ENCODE measurements at places on chromosomes 1 and 21.

DNA sequence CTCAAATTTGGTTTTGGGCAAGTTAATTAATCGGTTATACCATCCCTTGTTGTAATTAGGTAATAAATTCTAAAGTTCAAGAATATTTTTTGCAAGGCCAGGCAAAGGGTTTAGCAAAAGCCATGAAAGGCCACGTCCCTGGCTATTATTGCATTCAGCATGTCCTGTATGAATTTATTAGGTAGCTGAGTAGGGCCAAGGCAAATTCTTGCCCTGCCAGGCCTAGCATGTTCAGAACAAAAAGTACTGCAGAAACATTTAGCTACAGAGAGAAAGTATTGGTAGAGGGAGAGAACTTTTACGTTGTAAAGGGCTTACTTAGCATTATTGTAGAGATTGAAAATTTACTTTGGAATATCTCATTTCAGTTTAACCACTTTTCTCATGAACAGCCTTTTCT lies 94.4 kb downstream of the PATJ start:
- DNase-seq: no peak

- peak; percentile 57 for DNase-seq
Measured at GRCh38 chr1:245682638-245683628, 528.1 kb downstream of the KIF26B start.

- DNase-seq: no peak
Measured at GRCh38 chr1:39016604-39017171, 9.5 kb upstream of the NDUFS5 start.

- DNase-seq: no peak
Measured at GRCh38 chr1:232430467-232430866, 199.5 kb downstream of the SIPA1L2 start.

DNA sequence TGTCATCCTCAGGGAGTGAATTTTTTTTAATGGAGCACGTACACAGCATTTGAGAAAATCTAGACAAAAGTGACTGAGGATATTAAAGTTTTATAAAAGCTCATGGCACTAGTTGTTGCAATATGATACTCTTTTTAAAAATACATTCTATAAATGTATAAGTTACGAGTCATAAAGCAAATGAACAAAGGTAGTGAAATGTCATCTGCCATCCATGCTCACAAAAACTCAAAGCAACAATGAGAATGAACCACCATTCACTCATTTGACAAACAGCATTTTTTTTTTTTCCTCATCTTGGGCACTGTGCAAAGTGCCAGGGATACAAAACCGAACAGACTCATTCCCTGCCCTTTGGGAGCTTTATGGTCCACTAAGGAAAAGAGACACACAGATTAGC lies 38.7 kb downstream of the GPR137B start:
- DNase-seq: no peak

GRCh38 chr21:42153046-42153686 lies 65.8 kb upstream of the ABCG1 start:
- DNase-seq: no peak

- DNase-seq: no peak
Measured at GRCh38 chr1:9291914-9292360, 757 bp upstream of the SPSB1 start.

GRCh38 chr21:20999659-21000058 lies 1.4 kb downstream of the NCAM2 start:
- peak; percentile 58 for DNase-seq

- DNase-seq: no peak
Measured at GRCh38 chr1:175612286-175612685, 131.1 kb downstream of the TNR start.

- DNase-seq: peak; percentile 38
Measured at GRCh38 chr1:107547363-107548155, 406.7 kb downstream of the NTNG1 start.

DNA sequence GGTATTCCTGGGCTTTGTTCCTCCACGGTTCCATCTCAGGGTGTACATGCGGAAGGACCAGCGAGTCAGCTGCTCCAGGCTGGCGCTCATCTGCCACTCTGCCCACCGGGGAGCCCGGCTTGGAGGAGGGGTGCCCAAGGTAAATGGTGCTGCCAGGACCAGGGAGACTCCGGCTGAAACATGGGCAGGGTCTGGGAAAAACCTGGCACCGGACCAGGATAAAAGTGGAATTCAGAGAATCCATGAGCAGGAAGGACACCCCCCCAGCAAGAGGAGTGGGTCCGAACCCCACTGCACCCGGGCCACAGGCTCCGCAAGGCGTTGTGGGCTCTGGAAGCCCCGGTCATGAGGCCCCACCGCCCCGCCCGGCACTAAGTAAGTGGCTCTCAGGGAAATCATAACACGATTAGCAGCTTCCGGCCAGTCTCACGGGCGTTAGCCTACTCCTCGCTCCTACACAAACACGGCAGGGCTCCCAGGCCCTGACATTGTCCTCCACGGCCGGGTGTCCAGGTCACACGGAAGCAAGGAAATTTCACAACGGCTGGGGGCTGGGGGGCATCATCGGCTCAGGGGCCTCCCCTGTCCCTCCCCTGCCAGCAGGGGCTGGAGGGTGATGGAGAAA lies 21.1 kb downstream of the MEGF6 start:
- no peak for DNase-seq

DNA sequence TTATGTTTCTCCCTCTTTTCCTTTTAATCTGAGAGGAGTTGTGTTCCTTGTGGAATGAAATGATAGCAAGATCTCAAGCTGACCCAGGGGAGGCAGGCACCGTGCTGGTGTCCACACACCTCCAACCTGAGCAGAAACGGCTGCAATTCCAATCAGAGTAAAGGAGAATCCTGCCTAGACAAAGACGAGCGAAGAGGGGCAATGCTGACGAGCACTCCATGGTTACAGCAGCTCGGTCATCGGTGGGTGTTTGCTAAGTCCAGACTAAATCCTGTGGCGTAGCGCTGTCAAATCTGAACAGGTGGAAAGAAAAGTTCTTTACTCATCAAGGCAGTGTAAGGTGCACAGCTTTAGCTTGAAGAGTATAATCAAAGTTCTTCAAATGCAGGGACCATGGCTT lies 74.8 kb downstream of the PLD5 start:
- no peak for DNase-seq

GRCh38 chr21:41975391-41976272 lies 21.8 kb upstream of the C2CD2 start:
- DNase-seq: no peak

- no peak for DNase-seq
Measured at GRCh38 chr1:246032031-246032551, 475.0 kb downstream of the SMYD3 start.

- peak; percentile 46 for DNase-seq
Measured at GRCh38 chr1:42439940-42440339, 15.9 kb downstream of the ZMYND12 start.

DNA sequence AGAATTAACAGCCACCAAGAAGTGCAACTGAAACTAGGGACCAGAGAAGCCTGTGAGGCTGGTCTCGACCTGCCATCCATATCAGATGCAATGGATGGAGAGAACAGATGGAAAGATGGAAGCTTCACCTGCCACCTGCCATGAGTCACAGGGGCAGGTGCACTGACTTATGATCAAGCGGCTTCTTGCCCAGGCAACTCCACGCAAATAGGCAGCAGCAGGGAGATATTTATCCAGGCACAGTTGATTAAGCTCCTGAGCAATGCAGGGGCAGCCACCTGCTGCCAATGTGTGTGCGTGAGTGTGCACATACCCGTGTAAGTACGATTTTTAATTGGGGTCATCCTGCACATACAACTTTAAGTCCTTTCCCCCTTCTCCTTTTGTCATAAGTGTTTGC lies 174.2 kb downstream of the PTPRU start:
- no peak for DNase-seq

- peak; percentile 73 for DNase-seq
Measured at GRCh38 chr21:43716376-43717165, 2.4 kb upstream of the PDXK start.

DNA sequence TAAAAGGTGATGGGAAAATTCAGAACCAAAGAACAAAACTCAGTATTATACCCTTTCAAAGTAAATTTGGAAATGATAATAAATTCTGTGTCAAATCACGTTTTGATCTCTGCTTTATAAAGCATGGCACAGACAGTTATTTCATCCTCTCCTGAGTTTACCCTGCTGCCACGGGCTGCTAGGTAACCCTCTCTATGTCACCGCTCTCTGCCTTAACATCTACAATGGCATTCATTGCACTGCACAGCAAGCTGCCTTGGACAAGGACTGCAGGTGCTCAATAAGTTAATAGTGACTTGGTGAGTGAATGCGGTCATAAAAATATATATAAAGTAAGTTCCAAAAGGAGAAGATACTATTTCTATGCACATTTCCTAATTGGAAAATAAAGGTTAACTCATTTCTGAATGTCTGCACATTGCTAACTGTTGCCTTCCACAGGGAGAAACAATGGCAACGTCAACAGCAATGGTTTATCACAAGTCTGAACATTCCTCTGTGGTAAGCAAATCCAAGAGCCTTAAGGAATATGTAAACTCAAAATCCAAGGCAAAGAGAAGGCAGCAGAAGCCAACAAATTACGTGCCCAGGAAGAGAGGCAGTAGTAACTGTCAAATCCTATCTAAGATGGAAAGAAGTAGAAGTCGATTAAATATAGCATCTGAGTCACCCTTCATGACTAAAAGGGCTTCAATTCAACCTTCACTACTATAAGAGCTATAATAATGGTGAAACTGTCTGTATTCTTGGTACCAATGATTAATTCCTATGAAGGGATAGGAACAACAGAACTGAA lies 19.4 kb downstream of the FYB2 start:
- no peak for DNase-seq

DNA sequence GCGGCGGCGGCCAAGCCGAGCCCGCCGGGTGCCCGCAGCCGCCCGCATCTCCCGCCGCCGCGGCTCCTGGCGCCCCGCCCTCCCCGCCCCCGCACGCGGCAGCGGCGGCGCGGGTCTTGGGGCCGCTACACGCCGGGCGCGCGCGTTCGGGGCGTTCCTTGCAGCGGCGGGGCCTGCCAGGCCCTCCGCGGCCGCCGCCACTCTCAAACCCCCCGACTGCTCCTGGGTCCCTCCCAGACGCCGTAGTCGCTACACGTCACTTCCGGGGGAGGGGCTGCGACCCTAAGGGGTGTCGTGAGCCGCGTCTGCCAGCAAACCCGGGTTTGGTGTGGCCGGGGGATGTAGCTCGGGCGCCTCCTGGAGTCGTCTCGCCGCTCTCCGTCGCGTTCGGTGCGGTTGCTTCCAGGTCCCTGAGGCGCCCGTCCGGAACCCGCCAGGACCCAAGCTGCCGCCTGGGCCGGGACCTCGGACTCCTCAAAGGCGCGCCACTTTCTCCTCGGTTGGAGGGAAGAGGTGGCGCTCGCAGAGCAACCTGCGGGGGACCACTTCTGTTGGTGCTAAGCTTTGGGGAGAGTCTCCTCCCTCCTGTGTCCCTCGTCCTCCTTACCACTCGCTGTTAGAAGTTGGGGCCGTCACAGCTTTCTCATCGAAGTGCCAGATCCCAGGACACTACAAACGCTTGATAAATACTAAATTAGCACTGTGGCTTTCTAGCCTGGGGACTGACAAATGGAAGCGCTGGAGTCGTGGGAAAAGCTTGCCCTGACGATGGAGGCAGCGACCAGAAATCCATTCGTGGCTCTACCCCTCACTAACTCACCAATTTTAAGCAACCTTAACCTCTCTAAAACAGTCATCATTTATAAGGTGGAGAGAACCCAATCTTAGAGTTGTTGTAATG lies at the start of gene ELK4:
Gene ELK4 (minus strand): TSS at position 244 of the 901 bp plus-strand sequence. CDS start 8,129 bp downstream, outside the sequence.
- peak; percentile 98 for DNase-seq

- no peak for DNase-seq
Measured at GRCh38 chr21:29029524-29029923, 5.1 kb downstream of the USP16 start.

DNA sequence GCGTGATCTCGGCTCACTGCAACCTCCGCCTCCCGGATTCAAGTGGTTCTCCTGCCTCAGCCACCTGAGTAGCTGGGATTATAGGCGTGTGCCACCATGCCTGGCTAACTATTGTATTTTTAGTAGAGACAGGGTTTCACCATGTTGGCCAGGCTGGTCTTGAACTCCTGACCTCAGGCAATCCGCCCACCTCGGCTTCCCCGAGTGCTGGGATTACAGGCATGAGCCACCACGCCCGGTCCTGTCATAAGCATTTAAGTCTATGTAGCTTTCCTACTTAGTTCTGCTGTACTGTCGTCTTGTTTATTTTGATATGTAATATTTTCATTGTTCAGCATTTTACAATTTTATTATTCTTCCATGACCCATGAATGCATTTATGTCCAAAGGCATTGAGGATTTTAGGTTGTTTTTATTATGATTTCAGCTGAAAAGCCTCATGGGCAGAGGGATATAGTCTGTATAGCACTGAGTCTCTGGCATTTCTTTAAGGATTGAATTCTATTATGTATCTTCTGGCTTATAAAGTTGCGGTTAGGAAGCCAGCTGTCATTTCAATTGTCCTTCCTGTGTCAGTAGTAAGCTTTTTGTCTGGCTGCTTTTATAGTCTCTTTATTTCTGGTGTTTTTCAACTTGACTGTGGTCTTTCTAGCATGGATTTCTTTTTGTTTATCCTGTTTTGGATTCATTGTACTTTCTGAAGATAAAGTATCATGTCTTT lies 9.2 kb downstream of the AGPAT3 start:
- no peak for DNase-seq

GRCh38 chr1:48007047-48007446 lies 9.9 kb upstream of the TRABD2B start:
- DNase-seq: no peak

- DNase-seq: no peak
Measured at GRCh38 chr1:110557481-110557880, 38.5 kb upstream of the KCNA10 start.

DNA sequence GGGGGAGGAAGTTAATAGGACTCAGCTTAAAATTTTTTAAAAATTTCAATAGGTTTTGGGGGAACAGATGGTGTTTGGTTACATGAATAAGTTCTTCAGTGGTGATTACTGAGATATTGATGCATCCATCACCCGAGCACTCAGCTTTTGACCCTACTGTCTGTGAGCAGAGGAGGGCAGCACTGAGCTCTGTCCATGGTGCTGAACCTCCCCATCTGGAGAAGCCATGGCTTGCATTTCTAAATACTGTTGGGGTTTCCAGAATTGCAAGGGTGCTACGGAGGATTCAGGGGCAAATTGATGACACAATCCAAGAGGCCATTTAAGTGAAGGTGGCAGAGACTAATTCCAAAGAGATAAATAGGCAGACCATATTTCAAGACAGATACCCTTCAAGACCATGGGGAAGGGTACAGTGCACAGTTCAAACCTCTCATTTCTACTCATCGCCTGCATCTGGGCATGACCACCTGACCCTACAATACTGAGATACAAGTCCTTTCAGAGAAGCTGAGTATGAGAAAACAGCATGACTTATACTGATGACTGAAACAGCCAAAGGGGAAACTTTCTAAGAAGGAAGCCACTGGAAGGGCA lies 17.2 kb downstream of the SYT2 start:
- peak; percentile 87 for DNase-seq

- no peak for DNase-seq
Measured at GRCh38 chr1:13507075-13507474, 6.7 kb downstream of the LRRC38 start.

Data from AG20443 (cell line).